Activated B cell treated with CpG ODN at 0.5 μM for 24 hours (primary cell): ENCODE measurements at places on chromosomes 2 and 18. TPM values are rescaled to one million over a fixed set of nuclear protein-coding genes. Genes with fewer than 3 reads are reported as not detected.

GRCh38 chr2:199197448-199197847 is 260.3 kb downstream of the SATB2 start:
- H3K4me1 ChIP-seq = no peaks in the 10 kb centered on the region
- no peak overlapping the region for H3K27ac ChIP-seq
- no peak overlapping the region for H3K4me3 ChIP-seq
- H3K27me3 ChIP-seq = no peaks in the 10 kb centered on the region
- H3K36me3 ChIP-seq = no peaks in the 10 kb centered on the region

Gene SPR
- 0.29 and 0.31 TPM in 2 replicates for total RNA-seq

- no peak overlapping the region for H3K4me3 ChIP-seq
- no peaks in the 10 kb centered on the region for H3K36me3 ChIP-seq
- no peaks in the 10 kb centered on the region for H3K4me1 ChIP-seq
- no peak overlapping the region for H3K27ac ChIP-seq
- DNase-seq = no peak
- no peaks in the 10 kb centered on the region for H3K27me3 ChIP-seq
These were observed 587.4 kb downstream of the METTL4 start for GRCh38 chr18:1983746-1984515.

DNA sequence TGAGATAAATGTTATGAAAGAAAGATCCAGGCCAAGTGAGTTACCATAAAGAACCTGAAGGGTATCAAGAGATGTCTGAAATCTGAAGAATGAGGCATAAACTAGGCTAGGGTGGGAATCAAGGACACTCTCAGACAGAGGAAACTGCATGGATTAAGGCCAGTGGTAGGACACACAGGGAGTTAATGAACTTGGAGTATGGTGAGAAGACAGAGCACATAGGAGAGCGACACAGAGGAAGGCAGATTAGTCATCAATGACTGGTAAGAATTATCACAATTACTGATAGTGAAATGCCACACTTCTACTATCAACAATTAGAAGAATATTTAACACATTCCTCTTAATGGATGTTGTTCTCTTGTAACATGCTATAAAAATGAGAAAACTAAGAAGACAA is 76.9 kb downstream of the TTC21B start:
- no peak overlapping the region for H3K4me3 ChIP-seq
- no peak overlapping the region for H3K27ac ChIP-seq
- H3K27me3 ChIP-seq = no peaks in the 10 kb centered on the region
- DNase-seq = no peak
- peaks cover 20% of the 10 kb centered on the region for H3K36me3 ChIP-seq

DNA sequence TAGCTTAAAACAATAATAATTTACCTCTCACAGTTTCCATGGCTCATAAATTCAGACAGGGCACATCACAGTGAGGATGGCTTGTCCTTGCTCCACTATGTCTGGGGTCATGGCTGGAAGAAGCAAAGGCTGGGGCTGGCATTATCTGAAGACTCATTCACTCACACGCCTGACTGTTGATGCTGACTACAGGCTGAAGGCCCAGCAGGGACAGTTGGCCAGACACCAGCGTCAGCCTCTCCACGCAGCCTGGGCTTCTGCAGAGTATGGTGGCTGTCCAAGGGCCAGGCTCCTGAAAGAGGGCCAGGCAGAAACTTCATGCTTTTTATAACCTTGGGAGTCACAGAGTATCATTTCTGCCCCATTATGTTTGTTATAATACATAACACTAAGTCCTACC is 33.4 kb downstream of the YPEL5 start:
- no peak overlapping the region for H3K27ac ChIP-seq
- no peaks in the 10 kb centered on the region for H3K36me3 ChIP-seq
- peaks cover 3% of the 10 kb centered on the region for H3K27me3 ChIP-seq
- H3K4me1 ChIP-seq = no peaks in the 10 kb centered on the region

Gene GPATCH11
- total RNA-seq = 30.7 and 32.9 TPM in 2 replicates

- DNase-seq = no peak
- H3K27me3 ChIP-seq = no peaks in the 10 kb centered on the region
- H3K4me3 ChIP-seq = no peak overlapping the region
These were observed 115.6 kb downstream of the SEPTIN10 start for GRCh38 chr2:109497911-109498870.

GRCh38 chr2:139020287-139020686 is 240.1 kb upstream of the NXPH2 start:
- H3K4me3 ChIP-seq = no peak overlapping the region
- no peak for DNase-seq
- no peaks in the 10 kb centered on the region for H3K36me3 ChIP-seq
- no peak overlapping the region for H3K27ac ChIP-seq
- H3K27me3 ChIP-seq = no peaks in the 10 kb centered on the region
- no peaks in the 10 kb centered on the region for H3K4me1 ChIP-seq

DNA sequence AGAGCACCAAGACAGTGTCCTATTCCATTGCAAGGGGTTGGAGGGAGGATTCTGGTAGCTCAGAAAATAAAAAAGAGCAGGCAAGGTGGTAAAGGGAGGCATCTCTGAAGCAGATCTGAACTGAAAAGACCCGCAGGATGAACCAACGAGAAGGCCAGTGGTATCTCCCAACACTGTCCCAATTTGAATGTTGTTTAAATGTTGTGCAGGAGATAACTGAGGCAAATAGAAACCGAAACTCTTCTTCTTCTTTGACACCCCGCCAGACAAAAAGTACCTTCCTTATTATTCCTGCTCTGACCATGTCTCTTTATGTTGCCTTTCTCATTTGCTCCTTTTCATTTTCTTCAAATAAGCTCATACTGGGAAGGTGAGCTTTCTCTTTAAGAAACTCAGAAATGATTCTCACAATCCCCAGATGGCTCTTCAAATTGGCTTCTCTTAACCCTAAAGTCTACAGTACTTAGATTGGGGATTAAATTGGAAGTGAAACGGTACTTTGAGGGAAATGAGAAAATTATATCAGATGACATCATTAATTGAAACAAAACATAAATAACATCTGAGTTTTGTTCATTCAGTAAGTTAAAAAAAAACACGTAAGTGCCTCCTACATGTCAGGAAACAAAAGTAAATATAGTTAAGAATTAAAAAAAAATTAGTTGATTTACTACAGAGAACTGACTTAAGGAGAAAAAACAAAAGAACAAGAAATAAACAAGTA is 143.6 kb downstream of the WDPCP start:
- H3K27ac ChIP-seq = no peak overlapping the region
- H3K4me1 ChIP-seq = no peaks in the 10 kb centered on the region
- peaks cover 11% of the 10 kb centered on the region for H3K36me3 ChIP-seq
- no peak for DNase-seq

GRCh38 chr2:201642579-201643215 is 606 bp downstream of the TMEM237 start:
- peak overlapping the region; percentile 91 for H3K27ac ChIP-seq
- H3K4me3 ChIP-seq = peak overlapping the region; percentile 95
- DNase-seq = peak; percentile 91
- H3K27me3 ChIP-seq = no peaks in the 10 kb centered on the region
- H3K4me1 ChIP-seq = peaks cover 9% of the 10 kb centered on the region

DNA sequence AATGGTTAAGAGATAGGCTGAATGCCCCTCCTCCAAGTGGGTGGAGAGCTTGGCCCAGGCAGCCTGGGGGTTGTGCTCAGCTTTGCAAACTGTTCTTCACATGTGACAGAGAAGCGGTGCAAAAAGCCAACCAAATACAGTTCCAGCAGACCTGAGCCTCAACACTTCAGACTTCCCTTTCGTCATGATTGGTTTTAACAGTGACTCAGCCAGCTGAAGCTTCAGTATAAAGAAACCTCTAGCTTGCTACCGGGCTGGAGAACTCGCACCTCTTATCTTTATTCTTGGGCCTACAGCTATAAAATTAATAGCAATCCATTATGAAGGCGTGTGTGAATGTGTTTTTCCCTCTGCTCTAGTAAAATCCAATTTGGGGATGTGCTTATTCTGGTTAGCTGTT is 20.0 kb downstream of the SETBP1 start:
- no peaks in the 10 kb centered on the region for H3K27me3 ChIP-seq
- H3K4me3 ChIP-seq = no peak overlapping the region
- H3K27ac ChIP-seq = peak overlapping the region; percentile 79
- peaks cover 74% of the 10 kb centered on the region for H3K4me1 ChIP-seq

DNA sequence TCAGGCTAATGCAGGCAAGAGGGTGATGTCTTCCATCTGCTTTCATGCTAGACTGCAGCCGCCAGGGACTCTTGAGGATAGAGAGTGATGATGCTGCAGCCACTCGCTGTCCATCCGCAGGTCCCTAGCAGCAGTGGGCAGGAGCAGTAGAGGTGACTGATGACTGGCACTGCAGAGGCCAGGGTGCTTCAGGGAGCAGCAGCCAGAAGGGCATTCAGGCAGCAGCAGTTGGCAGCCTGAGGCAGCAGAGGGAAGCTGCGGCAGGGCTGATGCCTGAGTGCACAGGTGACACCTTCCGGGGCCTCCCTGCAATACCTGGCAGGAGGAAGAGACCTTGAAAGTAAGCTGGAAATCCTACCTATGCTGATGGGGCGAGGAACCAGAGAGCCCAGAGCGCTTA is 214.2 kb downstream of the ICOS start:
- no peak overlapping the region for H3K27ac ChIP-seq
- peaks cover 10% of the 10 kb centered on the region for H3K27me3 ChIP-seq
- H3K4me3 ChIP-seq = no peak overlapping the region
- peaks cover 3% of the 10 kb centered on the region for H3K4me1 ChIP-seq

Gene FAHD2B
- 10.0 and 13.5 TPM in 2 replicates for total RNA-seq

GRCh38 chr18:60452421-60452820 is 79.8 kb upstream of the MC4R start:
- no peak overlapping the region for H3K27ac ChIP-seq
- no peaks in the 10 kb centered on the region for H3K36me3 ChIP-seq
- no peaks in the 10 kb centered on the region for H3K4me1 ChIP-seq
- H3K4me3 ChIP-seq = no peak overlapping the region
- no peak for DNase-seq
- no peaks in the 10 kb centered on the region for H3K27me3 ChIP-seq

- DNase-seq = no peak
- no peaks in the 10 kb centered on the region for H3K36me3 ChIP-seq
- no peaks in the 10 kb centered on the region for H3K27me3 ChIP-seq
- H3K4me1 ChIP-seq = no peaks in the 10 kb centered on the region
These were observed 1211.9 kb upstream of the NXPH2 start for GRCh38 chr2:139992078-139992477.

Gene ANKRD62
- total RNA-seq = not detected in 2 replicates

DNA sequence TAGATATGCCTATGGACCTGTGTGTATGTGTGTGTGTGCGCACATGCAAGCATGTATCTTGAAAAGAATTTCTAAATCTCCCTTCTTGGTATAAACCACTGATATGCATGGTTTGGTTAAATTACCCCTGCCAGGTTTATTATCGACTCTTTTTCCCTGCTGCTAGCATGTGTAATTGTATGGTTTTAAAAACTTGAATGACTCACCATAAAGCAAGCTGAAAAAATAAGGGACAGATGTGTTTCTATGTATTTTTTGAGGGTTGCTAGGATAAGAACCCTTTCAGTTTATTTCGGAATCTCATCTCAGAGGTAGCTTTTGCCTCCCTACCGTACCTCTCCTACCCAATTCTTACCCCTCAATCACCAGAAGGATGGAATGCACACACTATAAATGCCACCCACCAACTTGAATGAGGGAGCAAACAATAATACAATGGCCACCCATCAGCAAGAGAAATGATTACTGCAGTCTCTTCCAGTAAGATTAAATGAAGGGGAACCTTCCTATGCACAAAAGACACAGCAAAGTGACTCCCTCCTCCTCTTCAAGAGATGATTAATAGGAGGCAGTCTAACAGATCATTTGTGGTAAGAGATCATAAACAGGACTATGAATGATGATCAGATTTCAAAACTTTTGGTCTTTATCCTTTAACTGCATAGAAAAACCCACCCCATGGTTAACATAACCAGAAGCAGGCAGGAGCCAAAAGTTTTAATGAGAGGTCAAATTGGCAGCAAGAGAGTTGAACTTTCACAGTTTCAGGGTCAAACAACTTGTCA is 357.2 kb downstream of the SATB2 start:
- H3K4me1 ChIP-seq = no peaks in the 10 kb centered on the region
- no peak overlapping the region for H3K27ac ChIP-seq
- H3K27me3 ChIP-seq = no peaks in the 10 kb centered on the region
- H3K4me3 ChIP-seq = no peak overlapping the region

Gene EMILIN1
- 0.29 and 0.69 TPM in 2 replicates for total RNA-seq

Gene SLC25A12
- 18.8 and 22.2 TPM in 2 replicates for total RNA-seq

Gene CNDP1
- 0.15 and 0.33 TPM in 2 replicates for total RNA-seq

Gene POTEI
- total RNA-seq = not detected in 2 replicates

- no peak overlapping the region for H3K27ac ChIP-seq
- H3K4me3 ChIP-seq = no peak overlapping the region
- H3K4me1 ChIP-seq = peaks cover 8% of the 10 kb centered on the region
- H3K36me3 ChIP-seq = no peaks in the 10 kb centered on the region
- no peak for DNase-seq
- no peaks in the 10 kb centered on the region for H3K27me3 ChIP-seq
These were observed 6.0 kb upstream of the SLC35F6 start for GRCh38 chr2:26757873-26758789.

- no peak for DNase-seq
- peaks cover 15% of the 10 kb centered on the region for H3K4me1 ChIP-seq
- H3K27ac ChIP-seq = no peak overlapping the region
- H3K36me3 ChIP-seq = no peaks in the 10 kb centered on the region
- peak overlapping the region; percentile 8 for H3K4me3 ChIP-seq
- H3K27me3 ChIP-seq = peaks cover 19% of the 10 kb centered on the region
These were observed 1.7 kb downstream of the ERFE start for GRCh38 chr2:238160206-238161129.

- H3K36me3 ChIP-seq = peaks cover 5% of the 10 kb centered on the region
- H3K4me1 ChIP-seq = peaks cover 5% of the 10 kb centered on the region
- no peak for DNase-seq
- H3K4me3 ChIP-seq = no peak overlapping the region
- H3K27me3 ChIP-seq = no peaks in the 10 kb centered on the region
These were observed 52.3 kb upstream of the ELOA2 start for GRCh38 chr18:47087676-47088075.

GRCh38 chr2:128538396-128538795 is 219.7 kb upstream of the HS6ST1 start:
- no peak overlapping the region for H3K27ac ChIP-seq
- H3K27me3 ChIP-seq = peaks cover 3% of the 10 kb centered on the region
- no peak overlapping the region for H3K4me3 ChIP-seq
- no peaks in the 10 kb centered on the region for H3K4me1 ChIP-seq

Gene MYCN
- not detected in 2 replicates for total RNA-seq

DNA sequence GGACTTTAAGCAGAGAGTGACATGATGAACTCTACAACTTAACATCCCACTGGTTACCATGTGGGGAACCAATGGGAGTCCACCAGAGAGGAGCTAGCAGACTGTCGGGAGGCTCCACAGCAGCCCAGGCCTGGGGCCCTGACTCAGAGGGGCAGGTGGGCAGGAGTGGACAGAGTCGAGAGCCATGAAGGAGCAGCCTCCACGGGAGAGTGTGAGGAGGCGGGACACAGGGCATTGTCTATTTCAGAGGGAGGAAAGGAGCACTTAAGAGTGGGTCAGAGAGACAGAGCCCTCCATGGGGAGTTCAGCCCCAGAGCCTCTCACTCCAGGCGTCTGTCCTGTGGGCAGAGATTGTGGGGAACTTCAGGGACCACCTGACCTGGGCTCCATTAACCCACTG is 118.7 kb downstream of the CYP26B1 start:
- peaks cover 2% of the 10 kb centered on the region for H3K27me3 ChIP-seq
- H3K4me1 ChIP-seq = no peaks in the 10 kb centered on the region
- no peak overlapping the region for H3K4me3 ChIP-seq
- H3K36me3 ChIP-seq = no peaks in the 10 kb centered on the region
- no peak overlapping the region for H3K27ac ChIP-seq

Gene MC5R
- not detected in 2 replicates for total RNA-seq

Gene CYS1
- total RNA-seq = 0.42 and 0.44 TPM in 2 replicates

- no peaks in the 10 kb centered on the region for H3K36me3 ChIP-seq
- no peaks in the 10 kb centered on the region for H3K27me3 ChIP-seq
- no peak for DNase-seq
- no peak overlapping the region for H3K27ac ChIP-seq
- H3K4me1 ChIP-seq = peaks cover 9% of the 10 kb centered on the region
- H3K4me3 ChIP-seq = no peak overlapping the region
These were observed 94.0 kb downstream of the PLA2R1 start for GRCh38 chr2:159968279-159968900.
